ENCODE measurements at places on chromosomes 5 and 9. TPM values are rescaled to one million over a fixed set of nuclear protein-coding genes. Genes with fewer than 3 reads are reported as not detected.

DNA sequence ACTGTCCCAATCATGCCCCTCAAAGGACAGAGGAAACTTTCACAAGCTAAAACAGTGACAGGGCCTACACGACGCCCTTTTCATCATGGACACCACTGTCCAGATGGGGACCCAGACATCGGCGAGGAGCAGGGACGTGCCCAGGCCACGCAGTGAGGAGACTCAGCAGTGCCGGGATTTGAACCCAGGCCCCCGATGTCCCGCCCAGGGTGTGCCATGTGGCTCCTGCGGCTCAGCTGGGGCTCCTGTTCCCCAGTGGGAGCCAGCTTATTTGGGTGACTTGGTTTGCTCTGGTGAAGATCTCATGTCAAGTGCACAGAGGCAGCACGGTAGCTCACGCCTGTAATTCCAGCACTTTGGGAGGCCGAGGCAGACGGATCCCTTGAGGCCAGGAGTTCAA, 82.2 kb downstream of the STK10 start:
- DNase-seq = no peak

DNA sequence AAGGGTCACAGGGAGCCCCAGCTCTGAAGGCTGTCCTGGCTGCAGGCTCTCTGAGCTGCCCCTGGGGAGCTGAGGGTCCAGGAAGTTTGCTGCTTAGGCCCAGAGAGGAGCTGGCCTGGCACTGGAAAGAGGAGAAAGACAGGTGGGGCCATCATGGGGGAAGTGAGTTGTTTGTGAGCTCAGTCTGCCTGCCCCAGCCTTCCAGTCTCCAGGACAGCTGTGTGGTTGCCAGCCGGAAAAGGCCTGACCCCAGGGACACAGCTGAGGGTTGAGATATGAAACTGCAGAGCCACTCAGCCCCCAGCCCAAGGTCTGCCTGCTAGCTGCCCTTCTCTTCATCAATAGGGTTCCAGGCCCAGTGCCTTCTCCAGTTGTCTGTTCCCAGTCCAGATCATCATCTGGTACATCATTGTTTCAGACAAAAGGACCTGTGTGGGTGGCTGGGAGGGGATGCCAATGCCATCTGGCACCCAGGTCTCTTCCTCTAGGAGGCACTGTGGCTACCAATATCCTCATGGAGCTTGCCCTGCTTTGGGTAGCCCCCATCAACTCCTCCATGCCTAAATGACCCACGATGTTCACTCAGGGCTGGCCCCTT, 4.3 kb upstream of the DDX41 start:
- no peak for DNase-seq

GRCh38 chr9:4774209-4774608, 18.5 kb upstream of the RCL1 start:
- peak; percentile 39 for DNase-seq

The IFNA7 gene
- not detected for total RNA-seq

The SPEF2 gene
- total RNA-seq = 2.4 TPM

DNA sequence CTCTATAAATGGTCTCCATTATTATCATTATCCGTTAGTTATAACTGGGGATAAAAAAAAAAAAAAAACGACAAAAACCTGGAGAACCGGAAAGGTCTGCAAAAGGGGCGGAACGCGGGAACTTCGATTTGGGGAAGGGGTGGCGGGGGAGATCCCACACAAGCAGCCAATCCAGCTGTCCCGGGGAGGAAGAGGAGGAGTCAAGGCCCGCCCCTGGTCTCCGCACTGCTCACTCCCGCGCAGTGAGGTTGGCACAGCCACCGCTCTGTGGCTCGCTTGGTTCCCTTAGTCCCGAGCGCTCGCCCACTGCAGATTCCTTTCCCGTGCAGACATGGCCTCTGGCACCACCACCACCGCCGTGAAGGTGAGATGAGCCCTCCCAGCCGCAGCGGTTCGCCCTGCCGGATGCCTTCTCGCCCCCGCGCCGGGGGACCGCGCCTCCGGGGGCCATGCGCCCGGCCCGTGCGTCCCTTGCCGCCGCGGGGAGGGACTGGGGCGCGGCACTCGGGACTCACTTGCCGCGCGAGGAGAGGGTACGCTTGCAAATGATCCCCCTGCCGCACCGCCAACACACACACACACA, at the start of gene MTAP:
MTAP (plus strand) TSS at position 219 of the 583 bp plus-strand sequence; CDS start at position 332, 113 bp downstream.
- peak; percentile 96 for DNase-seq

- no peak for DNase-seq
Observed at GRCh38 chr9:117084221-117084620, 330.6 kb downstream of the ASTN2 start.

The LCN15 gene
- total RNA-seq = not detected

DNA sequence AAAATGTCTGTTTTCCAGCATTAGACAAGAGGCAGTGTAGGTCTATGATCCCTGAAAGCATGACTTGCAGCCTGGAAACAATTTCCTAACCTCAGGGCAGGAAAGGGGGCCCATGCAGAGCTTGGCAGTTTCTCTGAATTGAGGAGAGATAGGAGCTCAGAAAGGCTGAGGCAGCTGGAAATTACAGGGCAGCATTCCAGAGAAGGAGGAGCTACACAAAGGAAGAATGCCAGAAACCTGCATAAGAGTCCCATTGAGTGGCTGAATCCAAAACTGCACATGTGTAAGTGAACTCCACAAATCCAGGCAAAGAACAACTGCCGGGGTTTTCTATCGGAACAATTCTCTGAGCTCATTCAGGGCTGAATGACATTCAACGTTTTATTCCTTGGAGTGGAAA, 346.8 kb downstream of the PIK3R1 start:
- peak; percentile 45 for DNase-seq

The NOXA1 gene
- total RNA-seq = 5.5 TPM

The TMEFF1 gene
- total RNA-seq = 0.14 TPM

DNA sequence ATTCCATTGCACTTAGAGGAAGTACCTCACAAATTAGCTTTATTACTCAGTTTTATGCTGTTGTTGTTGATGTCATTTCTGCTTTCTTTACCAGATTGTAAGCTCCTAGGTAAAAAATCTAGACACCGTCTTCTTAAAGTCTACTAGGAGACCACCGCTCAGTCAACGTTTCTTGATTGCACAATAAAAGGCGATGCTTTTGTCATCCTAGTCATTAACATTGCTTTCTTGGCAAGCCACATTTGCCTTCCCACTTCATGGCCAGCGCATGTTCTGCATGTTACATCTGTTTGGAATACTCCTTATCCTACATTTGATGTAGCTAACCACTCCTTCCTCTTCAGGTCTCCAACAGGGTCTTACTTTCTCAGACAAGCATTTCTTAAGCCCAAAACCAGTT, 464.0 kb upstream of the TUSC1 start:
- no peak for DNase-seq

The PBX3 gene
- total RNA-seq = 76.1 TPM

DNA sequence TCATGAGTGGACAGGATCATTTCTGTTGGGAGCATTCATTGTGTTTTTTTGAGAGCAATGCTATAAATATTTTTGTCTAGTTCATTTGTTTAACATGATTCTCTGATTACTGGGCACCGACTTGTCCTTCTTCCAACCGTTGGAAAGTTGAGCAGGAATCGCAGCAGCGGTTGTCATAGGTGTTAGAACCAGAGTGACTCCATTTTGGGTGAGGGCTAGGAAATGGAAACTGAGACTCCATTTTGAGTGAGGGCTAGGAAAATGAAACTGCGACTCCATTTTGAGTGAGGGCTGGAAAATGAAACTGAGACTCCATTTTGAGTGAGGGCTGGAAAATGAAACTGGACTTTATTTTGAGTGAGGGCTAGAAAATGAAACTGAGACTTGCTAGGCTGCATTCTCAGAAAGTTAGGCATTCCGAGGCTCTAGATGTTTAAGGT, 100.6 kb downstream of the ICE1 start:
- no peak for DNase-seq

DNA sequence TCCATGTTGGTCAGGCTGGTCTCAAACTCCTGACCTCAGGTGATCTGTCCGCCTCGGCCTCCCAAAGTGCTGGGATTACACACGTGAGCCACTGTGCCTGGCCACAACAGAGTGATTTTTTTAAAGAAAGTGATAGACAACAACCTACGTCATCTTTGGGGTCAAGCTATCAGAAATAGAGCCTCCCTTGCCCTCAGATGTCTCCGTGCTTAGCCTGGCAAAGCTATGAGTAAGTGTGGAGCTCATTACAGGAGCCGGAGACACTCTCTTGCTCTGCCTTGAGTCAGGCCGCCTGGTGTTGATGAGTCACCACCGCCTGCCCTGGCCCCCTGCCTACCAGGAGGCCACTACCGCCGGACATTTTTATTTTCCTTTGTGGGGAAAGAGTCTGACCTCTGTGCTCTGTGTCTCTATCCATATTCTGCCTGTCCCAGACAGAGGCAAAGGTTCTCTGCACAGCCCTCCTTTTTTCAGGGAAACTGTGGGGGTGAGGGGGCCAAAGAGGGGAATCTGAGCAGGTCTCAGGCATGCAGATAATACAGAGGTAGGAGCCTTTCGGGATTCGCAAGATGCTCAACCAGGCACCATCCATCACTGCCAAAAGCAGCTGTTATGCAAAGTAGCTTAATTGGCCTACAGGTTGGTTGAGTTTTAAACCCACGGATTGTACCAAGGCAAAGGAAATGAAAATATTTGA, 123.7 kb upstream of the CPEB4 start:
- peak; percentile 90 for DNase-seq

All from heart left ventricle (tissue), 16 donors.